Fibroblast of lung (primary cell): ENCODE measurements at places on chromosomes 13 and 19. TPM values are rescaled to one million over a fixed set of nuclear protein-coding genes. Genes with fewer than 3 reads are reported as not detected.

Gene LILRB1
- total RNA-seq = not detected in 2 replicates

Gene ATP8A2
- total RNA-seq = under 0.01 and 0.26 TPM in 2 replicates

Gene ZNF845
- total RNA-seq = 9.7 and 9.8 TPM in 2 replicates

Gene CACNA1A
- total RNA-seq = 1.8 and 9.7 TPM in 2 replicates

Gene ZNF93
- 1.3 and 3.8 TPM in 2 replicates for total RNA-seq

Gene CYP4F2
- not detected in 2 replicates for total RNA-seq

Gene CATSPERD
- not detected in 2 replicates for total RNA-seq

Gene TSPAN16
- total RNA-seq = not detected in 2 replicates

Gene KCNRG
- 7.4 and 7.7 TPM in 2 replicates for total RNA-seq

Gene CCDC122
- 6.8 and 7.2 TPM in 2 replicates for total RNA-seq

Gene CD209
- total RNA-seq = not detected in 2 replicates

Gene SIGLEC11
- total RNA-seq = not detected in 2 replicates

Gene COX6B2
- under 0.01 and 0.17 TPM in 2 replicates for total RNA-seq

Gene HSH2D
- not detected in 2 replicates for total RNA-seq

Gene SLC10A2
- not detected in 2 replicates for total RNA-seq

Gene TMEM38A
- 1.8 and 2.0 TPM in 2 replicates for total RNA-seq

Gene TIMM29
- total RNA-seq = 27.7 and 29.2 TPM in 2 replicates

Gene SELENOV
- total RNA-seq = not detected in 2 replicates

Gene CYSLTR2
- total RNA-seq = not detected in 2 replicates
